ENCODE measurements at places on chromosomes 11 and 22. TPM values are rescaled to one million over a fixed set of nuclear protein-coding genes. Genes with fewer than 3 reads are reported as not detected.

GRCh38 chr22:38753948-38754750, 1.6 kb downstream of the SUN2 start:
- peak; percentile 90 for DNase-seq
- H3K4me1 ChIP-seq = no peaks in the 10 kb centered on the region

TIGD3 gene
- 0.16 TPM for total RNA-seq

DNA sequence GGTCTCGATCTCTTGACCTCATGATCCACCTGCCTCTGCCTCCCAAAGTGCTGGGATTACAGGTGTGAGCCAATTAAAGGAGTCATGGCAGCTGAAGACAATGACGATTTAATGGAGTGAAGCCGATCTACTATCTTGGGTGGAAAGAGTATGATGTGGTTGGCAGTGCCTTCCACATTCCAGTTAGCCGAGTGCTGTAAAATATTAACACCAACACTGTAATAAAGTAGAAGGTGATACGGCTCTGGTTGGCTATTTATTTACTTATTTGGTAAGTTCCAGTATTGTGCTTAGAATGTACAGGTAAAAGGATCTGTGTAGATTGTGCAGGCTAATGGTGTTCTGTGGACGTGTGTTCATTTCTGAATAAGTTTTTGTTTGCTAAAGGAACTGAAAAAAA, 149.6 kb upstream of the MTMR2 start:
- no peaks in the 10 kb centered on the region for H3K36me3 ChIP-seq
- H3K4me3 ChIP-seq = no peak overlapping the region
- H3K27ac ChIP-seq = no peak overlapping the region
- peaks cover 3% of the 10 kb centered on the region for H3K4me1 ChIP-seq
- H3K27me3 ChIP-seq = no peaks in the 10 kb centered on the region
- DNase-seq = no peak

- no peaks in the 10 kb centered on the region for H3K4me1 ChIP-seq
- H3K4me3 ChIP-seq = no peak overlapping the region
- H3K36me3 ChIP-seq = no peaks in the 10 kb centered on the region
- no peaks in the 10 kb centered on the region for H3K27me3 ChIP-seq
- H3K27ac ChIP-seq = no peak overlapping the region
Observed at GRCh38 chr22:35198738-35199137, 58.6 kb upstream of the HMGXB4 start.

BLID gene
- total RNA-seq = 9.7 TPM

MIF gene
- total RNA-seq = 316 TPM

DNA sequence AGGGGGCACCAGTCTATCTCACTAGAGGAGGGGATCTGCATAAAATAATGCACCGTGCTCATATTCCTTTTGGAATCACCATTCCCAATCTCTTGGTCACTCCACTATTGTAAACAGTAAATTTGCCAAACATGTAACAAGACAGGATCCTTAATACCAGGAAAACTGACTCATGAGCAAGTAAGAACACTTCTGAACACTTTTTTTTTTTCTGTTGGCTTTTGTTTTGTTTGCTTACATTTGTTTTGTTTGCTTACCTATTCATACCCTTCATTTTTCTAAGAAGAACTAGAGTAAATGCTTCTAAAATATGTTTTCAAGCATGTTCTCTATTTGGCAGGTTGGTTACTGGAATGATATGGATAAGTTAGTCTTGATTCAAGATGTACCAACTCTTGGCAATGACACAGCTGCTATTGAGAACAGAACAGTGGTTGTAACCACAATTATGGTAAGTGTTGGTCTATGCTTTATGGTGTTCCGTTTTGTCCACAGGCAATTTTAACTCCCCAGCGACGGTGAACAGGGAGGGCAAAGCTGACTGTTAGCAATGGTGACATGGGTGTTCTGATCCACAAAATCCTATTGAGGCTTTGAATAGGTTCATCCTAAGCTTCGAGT, 111.8 kb downstream of the MSANTD4 start:
- H3K36me3 ChIP-seq = no peaks in the 10 kb centered on the region
- no peaks in the 10 kb centered on the region for H3K27me3 ChIP-seq
- DNase-seq = no peak
- no peak overlapping the region for H3K4me3 ChIP-seq
- no peaks in the 10 kb centered on the region for H3K4me1 ChIP-seq

DNA sequence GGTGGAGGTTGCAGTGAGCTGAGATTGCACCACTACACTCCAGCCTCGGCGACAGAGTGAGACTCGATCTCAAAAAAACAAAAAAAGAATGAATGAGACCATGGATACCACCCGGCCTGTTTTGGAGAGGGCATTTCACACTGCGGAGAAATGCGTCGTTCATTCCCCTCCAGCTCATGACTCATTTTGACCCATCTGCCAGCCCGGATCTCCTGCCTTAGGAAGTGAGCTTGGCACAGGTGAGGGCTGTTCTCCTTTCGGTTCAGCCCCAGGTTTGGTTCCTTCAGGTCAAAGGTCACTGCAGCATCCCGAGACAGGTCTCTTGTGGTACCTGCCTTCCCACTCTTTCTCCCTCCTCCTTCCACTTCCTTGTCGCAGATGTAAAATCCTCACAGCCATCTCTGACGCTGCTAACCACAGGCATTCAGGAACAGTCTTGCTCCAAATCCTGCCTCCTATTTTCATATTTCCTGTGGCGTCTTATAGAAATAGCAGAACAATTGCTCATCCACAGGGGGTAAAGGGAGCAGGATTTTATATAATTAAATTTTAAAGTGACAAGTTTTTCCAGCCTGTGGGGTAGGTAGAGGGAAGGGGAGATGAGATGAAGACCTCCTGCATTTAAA, 517.9 kb downstream of the NTM start:
- no peak overlapping the region for H3K4me3 ChIP-seq
- no peaks in the 10 kb centered on the region for H3K4me1 ChIP-seq
- no peak overlapping the region for H3K27ac ChIP-seq
- H3K27me3 ChIP-seq = no peaks in the 10 kb centered on the region
